SK-MEL-5 (cell line): ENCODE measurements at places on chromosomes 2 and 18. TPM values are rescaled to one million over a fixed set of nuclear protein-coding genes. Genes with fewer than 3 reads are reported as not detected.

GRCh38 chr2:166881177-166881576 lies 7.1 kb upstream of the XIRP2 start:
- no peak for DNase-seq

- no peak for DNase-seq
These were observed 20.9 kb downstream of the PKDCC start for GRCh38 chr2:42068571-42069178.

GRCh38 chr2:173393186-173393585 lies 38.5 kb downstream of the CDCA7 start:
- no peak for DNase-seq

- peak; percentile 98 for DNase-seq
These were observed 342.1 kb downstream of the SLC4A3 start for GRCh38 chr2:219969508-219969907.

DNA sequence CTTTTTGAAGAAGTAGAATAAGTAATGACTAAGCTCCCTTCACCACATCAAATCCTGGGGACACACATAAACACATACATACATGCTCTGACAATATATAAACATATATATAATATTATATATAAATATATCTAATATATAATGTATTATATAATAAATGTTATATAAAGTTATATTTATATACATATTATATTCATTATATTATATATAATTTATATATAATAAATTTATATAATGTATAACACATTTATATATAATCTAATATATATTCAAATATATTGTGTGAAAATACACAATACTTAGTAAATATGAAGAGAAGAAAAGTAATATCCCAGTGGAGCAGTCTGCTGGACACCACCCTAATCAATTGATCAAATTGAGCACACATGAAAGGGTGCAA lies 2177.9 kb upstream of the CELF4 start:
- DNase-seq = no peak

- no peak for DNase-seq
These were observed 5.3 kb upstream of the MC4R start for GRCh38 chr18:60377778-60378469.

- DNase-seq = peak; percentile 10
These were observed 312.0 kb downstream of the GPD2 start for GRCh38 chr2:156748221-156748620.

The NR4A2 gene
- total RNA-seq = 4.3 and 5.2 TPM in 2 replicates

DNA sequence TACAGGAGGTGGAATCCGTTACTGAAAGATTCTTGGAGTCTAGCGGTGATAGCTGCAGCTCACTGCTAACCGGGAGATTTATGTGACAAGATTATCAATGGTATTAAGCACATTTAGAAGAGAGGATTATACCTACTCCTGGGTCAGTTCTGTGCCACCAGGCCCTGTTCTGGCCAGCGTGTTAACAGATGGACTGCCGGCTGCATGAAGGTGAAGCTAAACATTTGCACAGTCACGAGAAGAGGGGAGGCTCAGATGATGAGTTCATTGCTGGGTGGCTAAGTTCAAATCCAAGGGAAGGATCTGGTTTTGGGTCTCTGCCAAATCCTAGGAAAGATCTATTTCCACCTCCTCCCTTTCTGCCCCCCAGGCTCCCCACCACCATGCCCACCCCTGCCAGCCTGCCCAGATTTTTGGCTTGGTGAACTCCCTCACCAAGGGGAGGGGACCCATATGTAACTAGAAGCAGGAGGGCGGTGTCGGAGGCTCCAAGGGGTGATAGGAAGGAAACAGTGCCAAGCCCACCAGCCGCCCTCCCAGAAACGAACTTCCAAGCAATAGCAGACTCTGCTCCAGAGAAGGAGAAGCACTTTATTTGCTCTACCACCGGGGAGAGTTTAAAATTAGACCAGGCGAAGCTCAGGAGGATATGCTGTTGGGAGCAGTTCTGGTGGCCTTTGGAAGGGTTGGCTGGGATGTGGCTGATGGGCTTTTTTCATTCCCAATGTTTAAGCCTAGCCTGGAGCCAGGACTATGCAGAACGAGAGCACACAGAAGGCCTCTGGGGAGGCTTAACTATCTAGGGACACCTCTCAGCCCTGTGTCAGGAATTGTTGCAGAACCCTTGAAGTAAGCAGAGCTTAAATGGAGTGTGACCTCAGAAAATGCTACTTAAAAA lies 200.5 kb downstream of the KLHL29 start:
- no peak for DNase-seq

DNA sequence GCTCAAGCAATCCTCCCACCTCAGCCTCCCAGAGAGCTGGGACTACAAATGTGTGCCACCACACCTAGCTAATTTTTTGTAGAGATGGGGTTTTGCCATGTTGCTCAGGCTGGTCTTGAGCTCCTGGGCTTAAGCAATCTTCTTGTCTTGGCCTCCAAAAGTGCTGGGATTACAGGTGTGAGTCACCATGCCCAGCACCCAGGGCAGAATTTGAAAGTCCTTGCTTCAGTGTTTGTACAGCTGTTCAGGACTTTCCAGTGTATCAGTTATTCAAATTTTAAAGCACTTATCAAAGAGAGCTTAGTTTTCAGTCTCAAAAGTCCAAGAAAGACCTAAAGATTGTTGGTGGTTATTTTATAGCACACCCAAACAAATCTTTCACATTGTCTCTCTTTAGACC lies 43.6 kb upstream of the VPS54 start:
- DNase-seq = no peak

GRCh38 chr2:239399433-239399920 lies 1.3 kb downstream of the HDAC4 start:
- DNase-seq = peak; percentile 21

GRCh38 chr2:627926-628560 lies 49.2 kb downstream of the TMEM18 start:
- DNase-seq = no peak

GRCh38 chr2:231533777-231534125 lies 3.5 kb upstream of the NMUR1 start:
- DNase-seq = no peak

The SERPINB11 gene
- total RNA-seq = not detected in 2 replicates

- no peak for DNase-seq
These were observed 439.7 kb downstream of the RIT2 start for GRCh38 chr18:42675810-42676209.

DNA sequence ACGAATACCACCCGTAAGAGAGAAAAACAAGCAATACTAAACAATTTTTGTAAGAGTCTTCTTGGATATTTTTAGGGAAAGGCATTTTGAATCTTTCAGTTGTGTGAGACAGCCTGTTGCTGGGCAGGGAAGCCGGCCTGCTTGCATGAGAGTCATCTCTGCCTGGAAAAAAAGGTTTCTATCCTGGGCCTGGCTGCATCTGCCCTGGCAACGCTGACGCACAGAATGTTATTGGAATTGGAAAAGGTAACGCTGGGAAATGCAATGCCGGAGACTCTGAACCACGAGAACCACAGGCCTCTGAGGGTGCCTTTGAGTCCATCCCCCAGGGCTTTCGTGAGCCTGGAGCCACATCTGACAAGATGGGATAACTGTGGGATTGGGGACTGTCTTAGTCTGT lies 17.9 kb upstream of the NPAS2 start:
- no peak for DNase-seq

DNA sequence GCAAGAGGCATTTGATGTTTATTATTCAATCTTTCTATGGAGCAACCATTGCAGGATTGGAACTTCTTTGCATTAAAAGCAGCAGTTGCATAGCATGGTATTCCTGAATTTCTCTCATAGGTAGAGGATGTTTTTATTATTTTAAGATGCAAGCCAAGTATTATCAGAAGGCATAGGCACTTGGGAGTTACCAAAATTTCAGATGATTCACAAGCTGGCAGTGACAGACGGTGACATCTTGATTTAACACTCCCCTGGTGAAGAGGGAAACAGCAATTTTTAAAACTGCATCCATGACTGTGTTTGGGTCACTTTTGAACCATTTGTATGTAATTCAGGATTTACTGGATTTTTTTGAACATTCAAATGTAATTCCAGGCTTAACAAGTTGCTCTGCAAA lies 654.3 kb downstream of the SLC4A3 start:
- DNase-seq = no peak

The PSD4 gene
- 0.43 and 0.63 TPM in 2 replicates for total RNA-seq

- no peak for DNase-seq
These were observed 11.6 kb upstream of the RBM44 start for GRCh38 chr2:237786936-237787335.

GRCh38 chr18:76203552-76203951 lies 291.5 kb downstream of the ZNF516 start:
- no peak for DNase-seq

The VIL1 gene
- 0.05 and 0.11 TPM in 2 replicates for total RNA-seq

The SLC5A6 gene
- total RNA-seq = 87.1 and 89.2 TPM in 2 replicates

DNA sequence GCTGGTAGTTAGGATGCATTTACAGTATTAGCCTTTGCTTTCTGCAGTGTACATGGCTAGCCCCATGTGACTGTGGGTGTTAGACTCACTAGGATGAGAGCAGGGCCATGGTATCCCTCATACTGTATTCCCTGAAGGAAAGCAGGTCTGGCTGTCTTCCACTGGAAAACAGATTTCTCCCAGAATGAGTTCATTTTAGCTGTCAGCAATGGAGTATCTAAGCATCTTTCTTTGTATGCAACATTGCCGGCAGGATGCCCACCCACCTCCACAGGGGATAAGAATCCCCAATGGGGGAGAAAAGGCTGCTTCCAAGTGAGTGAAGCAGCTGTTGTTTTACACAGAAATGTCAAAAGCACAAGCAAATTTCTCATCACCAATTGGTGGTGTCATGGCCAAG lies 142.7 kb upstream of the KLHL14 start:
- DNase-seq = no peak

DNA sequence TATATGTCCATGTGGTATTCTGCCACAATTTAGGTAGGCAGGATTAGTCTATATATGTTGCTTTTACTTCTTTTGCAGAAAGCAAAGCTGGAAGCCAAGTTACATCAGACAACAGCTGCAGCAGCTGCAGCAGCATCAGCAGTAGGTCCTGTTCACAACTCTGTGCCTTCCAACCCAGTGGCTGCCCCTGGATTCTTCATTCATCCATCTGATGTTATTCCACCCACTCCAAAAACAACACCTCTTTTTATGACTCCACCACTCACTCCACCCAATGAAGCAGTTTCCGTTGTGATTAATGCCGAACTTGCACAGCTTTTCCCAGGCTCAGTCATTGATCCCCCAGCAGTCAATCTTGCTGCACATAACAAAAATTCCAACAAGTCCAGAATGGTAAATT lies 107.6 kb downstream of the BIRC6 start:
- DNase-seq = no peak

DNA sequence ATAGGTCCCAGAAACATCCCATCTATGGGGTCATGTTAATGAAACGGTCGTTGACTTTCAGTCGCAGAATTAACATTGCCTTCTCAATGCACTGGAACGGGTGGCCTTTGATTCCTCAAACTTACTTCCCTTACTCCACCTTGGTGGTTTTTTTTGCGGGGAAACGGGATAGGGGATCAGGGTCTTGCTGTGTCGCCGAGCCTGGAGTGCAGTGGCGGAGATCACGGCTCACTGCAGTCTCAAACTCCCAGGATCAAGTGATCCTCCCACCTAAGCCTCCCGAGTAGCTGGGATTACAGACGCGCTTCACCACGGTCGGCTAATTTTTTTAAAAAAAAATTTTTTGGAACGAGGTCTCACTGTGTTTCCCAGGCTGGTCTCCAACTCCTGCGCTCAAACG lies 754 bp downstream of the ATG16L1 start:
- DNase-seq = no peak

GRCh38 chr2:13046557-13047165 lies 329.9 kb downstream of the TRIB2 start:
- peak; percentile 49 for DNase-seq

The FAM210A gene
- total RNA-seq = 124 and 142 TPM in 2 replicates

DNA sequence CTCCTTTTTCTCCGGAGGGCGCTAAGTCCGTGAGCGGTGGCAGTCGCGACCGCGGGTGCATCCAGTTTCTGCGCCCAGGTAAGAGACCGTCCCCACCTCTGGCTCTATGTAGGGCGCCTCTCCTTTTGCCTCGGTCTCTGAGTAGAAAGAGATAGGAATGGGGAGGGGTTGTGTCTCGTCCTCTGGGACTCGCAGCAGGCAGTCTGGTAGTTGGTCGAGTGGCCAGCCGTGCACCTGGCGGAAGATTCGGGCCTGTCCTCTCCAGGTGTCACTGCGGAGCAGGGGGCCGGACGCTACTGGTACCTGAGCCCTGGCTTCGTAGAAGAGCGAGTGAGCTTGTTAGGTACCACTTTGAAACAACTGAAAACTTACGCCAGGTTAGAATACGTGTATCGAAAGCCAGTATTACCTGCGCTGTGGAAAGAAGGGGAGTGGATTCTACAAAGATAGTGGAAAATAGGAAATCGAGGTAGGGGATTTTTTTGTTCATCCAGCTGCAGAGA lies 403 bp downstream of the MAP2 start:
- no peak for DNase-seq

The UPP2 gene
- total RNA-seq = not detected in 2 replicates

GRCh38 chr2:105496271-105496670 lies 97.4 kb upstream of the FHL2 start:
- DNase-seq = no peak

DNA sequence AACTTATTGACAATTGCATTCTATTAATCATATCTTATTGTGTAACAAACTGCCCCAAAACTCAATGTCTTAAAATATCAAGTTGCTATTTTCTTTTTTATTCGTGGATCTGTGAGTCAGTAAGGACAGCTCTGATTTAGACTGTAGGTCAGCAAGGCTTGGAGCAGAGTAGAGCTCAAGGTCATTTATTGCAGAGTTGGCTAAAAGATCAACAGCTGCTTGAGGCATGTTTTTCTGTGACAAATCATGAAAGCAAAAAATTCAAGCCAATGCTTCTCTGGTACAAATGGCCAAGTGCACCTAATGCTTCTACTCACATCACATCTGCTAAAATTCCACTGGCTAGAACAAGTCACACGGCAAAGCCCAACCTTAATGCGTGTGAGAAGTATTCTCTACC lies 497.7 kb upstream of the LRATD1 start:
- no peak for DNase-seq

DNA sequence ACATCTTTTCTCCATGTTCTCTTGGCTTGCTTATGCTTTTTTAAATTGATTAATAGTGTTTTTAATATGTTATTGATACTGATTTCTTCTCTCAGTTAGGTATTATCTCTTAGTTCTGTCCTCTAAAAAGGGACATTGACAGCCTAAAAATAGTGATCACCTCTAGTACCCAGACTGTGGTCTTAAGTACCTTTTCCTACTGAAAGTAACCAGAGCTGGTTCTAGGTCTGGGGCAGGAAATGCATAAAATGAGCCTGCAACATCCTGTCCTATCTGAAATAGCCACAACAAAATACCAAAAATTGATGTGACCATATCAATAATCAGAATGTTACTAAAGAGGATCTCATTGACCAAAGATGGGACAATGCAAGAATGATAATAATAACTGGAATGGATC lies 113.3 kb downstream of the DNAH6 start:
- no peak for DNase-seq

The DNAH7 gene
- total RNA-seq = 0.37 and 0.45 TPM in 2 replicates

DNA sequence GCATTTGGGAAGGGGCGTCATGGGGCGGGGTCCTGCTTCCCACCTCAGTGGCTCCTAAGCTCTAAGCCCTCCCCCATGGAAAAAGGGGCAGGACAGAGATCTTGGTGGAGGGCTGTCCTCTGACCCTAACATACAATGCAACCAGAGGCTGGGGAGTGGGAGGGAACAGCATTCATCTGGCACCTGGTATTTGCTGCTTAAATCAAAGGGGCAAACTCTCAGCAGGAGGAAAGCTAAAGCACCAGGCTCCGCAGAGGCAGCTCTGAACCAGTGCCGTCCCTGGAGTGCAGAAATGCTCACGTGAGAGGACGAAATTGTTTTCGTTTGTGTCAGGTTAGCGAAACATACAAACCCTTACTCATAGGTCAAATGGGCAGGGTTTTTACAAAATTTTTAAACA lies 92.7 kb upstream of the PXDN start:
- no peak for DNase-seq

The LRRTM4 gene
- 0.05 TPM in 1 of 2 replicates, not detected in the other for total RNA-seq

GRCh38 chr18:77101410-77102258 lies 30.9 kb downstream of the MBP start:
- peak; percentile 46 for DNase-seq
